HuH-7 (cell line): ENCODE measurements at places on chromosomes 11 and 22.

- DNase-seq: no peak
These were observed 712.4 kb downstream of the TBC1D22A start for GRCh38 chr22:47474895-47475294.

DNA sequence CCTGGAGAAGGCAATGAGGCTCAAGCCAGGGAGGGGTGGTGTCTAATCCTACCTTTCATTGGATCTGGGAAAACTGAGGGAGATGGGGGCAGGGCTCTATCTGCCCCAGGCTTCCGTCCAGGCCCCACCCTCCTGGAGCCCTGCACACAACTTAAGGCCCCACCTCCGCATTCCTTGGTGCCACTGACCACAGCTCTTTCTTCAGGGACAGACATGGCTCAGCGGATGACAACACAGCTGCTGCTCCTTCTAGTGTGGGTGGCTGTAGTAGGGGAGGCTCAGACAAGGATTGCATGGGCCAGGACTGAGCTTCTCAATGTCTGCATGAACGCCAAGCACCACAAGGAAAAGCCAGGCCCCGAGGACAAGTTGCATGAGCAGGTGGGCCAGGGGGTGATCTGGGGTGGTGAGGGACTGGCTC, at the start of gene FOLR1:
Gene FOLR1, plus strand, starts transcription at position 180 of the 421 bp plus-strand sequence. Its CDS starts 34 bp downstream, at position 214.
- DNase-seq: no peak

- no peak for DNase-seq
These were observed 13.2 kb downstream of the CRTAM start for GRCh38 chr11:122851366-122851966.

DNA sequence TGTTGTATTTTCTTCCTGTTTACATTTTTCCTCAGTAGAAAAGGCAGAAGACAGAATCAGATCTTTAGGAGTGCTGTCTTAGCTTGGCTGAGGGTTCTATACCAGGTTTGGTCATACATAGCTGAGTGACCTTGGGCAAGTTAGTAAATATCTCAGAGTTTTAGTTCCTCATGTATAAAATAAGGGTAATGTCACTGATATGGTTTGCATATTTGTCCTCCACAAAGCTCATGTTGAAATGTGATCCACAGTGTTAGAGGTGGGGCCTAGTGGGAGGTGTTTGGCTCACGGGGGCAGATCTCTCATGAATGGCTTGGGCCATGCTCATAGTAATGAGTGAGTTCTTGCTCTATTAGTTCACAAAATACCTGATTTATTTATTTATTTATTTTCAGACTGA, 7.5 kb upstream of the HTR3A start:
- no peak for DNase-seq

GRCh38 chr22:42317008-42317407, 46.6 kb upstream of the TCF20 start:
- DNase-seq: no peak

DNA sequence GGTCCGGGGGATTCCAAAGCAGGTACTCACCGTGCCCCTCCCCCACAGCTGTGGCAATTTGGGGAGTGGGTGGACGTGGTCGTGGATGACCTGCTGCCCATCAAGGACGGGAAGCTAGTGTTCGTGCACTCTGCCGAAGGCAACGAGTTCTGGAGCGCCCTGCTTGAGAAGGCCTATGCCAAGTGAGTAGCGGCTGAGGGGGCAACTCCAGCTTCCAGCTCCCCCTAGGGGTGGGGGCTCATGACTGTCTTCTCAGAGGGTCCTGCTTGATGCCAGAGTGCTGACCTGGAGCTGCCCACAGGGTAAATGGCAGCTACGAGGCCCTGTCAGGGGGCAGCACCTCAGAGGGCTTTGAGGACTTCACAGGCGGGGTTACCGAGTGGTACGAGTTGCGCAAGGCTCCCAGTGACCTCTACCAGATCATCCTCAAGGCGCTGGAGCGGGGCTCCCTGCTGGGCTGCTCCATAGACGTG, 4.2 kb downstream of the CAPN1 start:
- DNase-seq: no peak

- DNase-seq: no peak
These were observed 48.7 kb upstream of the APOA1 start for GRCh38 chr11:116885951-116886655.

DNA sequence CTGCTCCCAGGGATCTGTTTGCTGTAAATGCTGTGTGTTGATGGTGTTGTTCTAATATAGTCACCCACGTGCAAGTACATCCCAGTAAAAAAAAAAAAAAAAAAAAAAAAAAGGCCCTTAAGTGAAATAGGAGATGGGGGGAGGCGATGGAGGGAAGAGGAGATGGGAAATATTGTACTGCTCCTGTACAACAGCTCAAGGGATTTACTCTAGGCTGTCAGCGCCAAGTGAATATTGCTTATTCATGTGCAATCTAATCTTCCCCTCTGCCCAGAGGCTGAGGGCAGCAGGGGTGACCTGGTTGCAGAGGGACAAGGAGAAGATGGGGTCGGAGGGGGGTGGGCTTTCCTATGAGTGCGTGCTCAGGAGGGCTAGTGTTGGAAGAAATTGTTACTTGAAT, 206.2 kb upstream of the CADM1 start:
- no peak for DNase-seq

DNA sequence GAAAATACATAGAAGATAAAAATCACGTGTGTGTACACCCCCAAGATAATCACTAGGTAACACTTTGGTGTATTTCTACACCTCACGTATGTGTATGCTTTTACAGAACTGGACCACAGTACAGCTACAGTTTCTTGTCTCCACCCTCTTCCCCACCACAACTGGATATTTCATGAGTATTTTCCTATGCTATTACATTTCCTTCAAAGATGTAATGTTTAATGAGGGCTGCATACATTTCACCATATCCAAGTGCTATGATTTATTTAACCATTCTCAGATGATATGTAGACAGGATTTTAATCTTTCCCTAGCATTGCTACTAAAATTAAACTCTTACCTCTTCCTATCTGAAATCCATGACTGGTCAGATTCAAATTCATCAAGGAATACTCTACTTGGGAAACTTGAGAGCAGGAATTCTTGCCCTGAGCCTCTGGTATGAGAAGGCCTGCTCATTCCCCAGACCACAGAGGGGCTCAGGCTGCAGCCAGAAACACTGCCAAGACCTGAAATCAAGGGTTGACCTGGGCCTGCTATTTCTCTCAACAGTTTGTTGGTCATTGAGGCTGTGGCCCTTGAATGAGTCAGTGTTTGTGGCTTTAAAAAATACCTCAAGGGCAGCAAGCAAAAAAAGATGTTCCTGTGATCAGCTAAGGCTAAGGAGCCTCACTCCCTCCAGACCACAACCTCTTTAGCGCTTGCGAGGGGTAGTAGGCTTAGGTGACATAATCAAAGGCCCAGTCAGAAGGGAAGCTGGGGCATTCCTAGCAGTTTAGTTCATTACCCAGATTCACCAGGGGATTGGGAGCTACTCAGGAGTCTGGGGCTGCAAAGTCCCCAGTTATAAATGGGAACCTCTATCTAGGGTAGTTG, 55.5 kb downstream of the ABTB2 start:
- DNase-seq: no peak

GRCh38 chr11:58055806-58056401, 25.2 kb downstream of the OR6Q1 start:
- DNase-seq: no peak

DNA sequence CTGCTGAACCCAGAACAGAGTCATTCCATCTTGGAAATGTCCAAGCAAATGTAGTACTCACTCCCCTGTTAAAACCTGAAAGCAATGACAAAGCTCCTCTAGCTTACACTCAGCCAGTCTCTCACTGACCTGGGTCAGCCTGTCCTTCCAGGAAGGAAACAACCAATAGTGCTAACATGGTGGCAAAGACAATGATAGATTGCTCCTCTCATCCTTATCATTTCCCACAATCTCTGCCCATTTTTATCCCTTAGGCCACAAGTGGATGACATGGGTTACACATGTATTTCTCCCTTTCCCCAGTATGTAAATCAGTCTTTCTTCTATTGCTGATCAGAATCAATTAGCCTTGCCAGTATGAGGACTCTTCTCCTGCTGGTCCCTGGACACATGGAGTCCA, 154.6 kb upstream of the SESN3 start:
- DNase-seq: no peak

GRCh38 chr11:6771926-6772893, at the start of gene OR2AG2:
TSS of gene OR2AG2 (minus strand) at chr11:6771976. CDS start at chr11:6768957, 3,019 bp downstream.
- DNase-seq: no peak

- DNase-seq: no peak
These were observed 43.0 kb upstream of the RTL6 start for GRCh38 chr22:44540756-44541670.

DNA sequence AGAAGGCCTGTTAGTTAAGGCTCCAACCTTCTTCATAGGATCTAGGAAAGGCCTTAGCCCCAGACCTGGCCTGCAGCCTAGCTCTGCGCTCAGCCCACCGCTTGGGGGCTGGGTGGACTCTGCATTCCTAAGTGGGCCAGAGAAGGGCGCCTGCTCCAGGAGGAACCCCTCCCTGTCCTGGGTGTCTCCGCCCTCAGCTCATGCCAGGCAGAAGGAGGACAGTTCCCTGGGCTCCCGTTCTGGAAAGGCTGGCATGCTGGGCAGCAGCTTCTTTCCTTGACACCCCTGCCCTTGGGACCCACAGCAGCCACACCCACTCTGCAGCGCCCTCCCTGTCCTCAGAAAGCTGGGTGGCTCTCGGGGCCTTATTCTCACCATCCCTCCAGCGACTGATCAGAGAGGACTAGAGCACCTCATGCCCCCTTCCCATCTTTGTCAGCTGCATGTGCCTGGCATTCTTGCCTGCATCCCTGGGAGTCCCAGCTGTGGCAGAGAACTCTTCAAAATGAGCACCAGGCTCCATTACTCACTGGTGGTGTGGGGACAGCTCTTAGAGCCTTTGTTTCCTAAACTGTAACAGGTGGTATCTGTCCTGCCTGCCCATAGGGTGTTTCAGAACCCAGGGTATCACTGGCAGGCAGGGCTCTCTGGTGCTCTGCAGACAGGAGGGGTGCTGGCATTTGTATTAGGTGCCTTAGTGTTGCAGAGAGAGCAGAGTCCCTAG, 20.3 kb upstream of the MYRF start:
- no peak for DNase-seq

DNA sequence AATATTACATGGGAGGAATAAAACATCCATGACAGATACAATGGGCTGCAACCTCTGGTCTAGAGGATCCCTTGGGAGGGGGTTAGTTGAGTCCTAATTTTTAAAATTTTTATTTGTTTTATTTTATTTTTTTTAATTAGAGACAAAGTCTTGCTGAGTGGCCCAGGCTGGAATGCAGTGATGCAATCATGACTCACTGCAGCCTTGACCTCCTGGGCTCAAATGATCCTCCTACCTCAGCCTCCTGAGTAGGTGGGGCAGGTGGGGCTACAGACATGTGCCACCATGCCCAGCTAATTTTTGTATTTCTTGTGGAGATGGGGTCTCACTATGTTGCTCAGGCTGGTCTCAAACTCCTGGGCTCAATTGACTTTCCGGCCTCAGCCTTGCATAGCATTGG, 43.1 kb downstream of the FDX1 start:
- no peak for DNase-seq

- no peak for DNase-seq
These were observed 16.8 kb upstream of the PAFAH1B2 start for GRCh38 chr11:117127171-117127901.

DNA sequence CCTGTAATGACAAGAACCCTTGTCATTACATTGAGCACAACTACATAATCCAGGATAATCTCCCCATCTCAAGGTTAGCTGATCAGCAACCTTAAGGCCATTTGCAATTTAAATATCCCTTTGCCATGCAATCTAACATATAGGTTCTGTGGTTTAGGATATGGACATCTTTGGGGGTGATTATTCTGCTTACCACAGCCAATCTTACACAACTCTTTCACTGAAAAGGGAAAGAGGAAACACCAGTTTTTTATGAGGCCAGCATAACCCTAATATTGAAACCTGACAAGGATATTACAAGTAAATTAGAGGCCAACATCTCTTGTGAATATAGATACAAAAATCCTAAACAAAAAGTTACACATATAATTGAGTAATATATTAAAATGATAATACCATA, 78.5 kb downstream of the CYP2R1 start:
- DNase-seq: no peak

DNA sequence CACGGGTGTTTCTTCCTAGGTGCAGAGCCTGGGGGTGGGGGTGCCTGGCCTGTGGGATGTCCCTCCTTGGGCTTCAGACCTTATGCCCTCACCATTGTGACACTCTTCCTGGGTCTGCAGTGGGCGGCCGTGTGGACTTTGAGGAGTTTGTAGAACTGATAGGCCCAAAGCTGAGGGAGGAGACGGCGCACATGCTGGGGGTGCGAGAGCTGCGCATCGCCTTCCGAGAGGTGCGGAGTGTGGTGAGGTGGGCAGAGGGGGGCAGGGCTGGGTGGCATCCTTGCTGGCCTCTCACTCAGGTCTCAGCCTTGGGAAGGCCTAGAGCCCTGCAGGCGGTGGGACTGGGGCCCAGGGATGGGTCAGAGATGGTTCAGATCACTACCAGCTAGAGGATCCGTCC, 2.3 kb downstream of the CABP4 start:
- no peak for DNase-seq

DNA sequence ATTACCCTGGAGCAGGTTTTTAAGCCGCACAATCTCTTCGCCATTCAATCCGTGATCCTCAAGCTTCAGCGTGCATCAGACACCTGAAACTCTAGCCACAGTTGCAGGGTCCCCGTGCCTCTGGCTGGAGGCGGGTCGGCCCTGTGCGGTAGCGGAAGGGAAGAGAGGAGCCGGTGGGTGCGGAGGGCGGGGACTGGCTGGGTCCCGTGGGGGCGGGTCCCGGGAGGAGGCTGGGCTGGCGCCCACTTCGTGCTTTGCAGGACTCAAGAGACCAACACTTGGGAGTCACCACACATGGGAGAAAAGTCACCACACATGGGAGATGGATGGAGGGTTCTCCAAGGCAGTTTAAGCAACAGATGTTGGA, 772 bp downstream of the C22orf15 start:
- DNase-seq: no peak

GRCh38 chr22:20659258-20659657, 114.7 kb upstream of the SERPIND1 start:
- DNase-seq: no peak

DNA sequence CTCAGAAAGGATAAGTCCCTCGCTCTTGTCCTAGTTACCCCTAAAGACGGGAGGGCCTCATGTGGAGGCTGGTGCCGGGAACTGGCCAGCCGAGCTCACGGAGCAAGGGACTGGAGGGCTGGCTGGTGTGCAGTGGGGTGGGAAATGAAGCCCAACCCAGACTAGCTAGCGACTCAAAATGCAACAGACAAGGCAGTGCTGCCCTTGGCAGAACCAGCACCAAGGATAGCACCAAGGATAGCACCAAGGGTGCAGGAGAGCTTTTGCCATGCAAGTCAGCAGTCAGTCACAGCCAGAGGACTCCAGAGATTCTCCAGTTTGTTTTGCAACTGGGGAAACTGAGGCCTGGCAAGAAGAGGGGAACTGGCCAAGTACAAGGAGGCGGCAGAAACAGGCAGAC, 6.5 kb upstream of the BATF2 start:
- DNase-seq: no peak
